Tibial artery (tissue), 4 donors: ENCODE measurements at places on chromosomes 12 and 14.

- peaks cover 11% of the 10 kb centered on the region for H3K4me1 ChIP-seq
- peaks cover 4% of the 10 kb centered on the region for H3K36me3 ChIP-seq
- H3K4me3 ChIP-seq, result no peak within 1 kb of the TSS
- no peak for DNase-seq
- H3K27me3 ChIP-seq, result no peaks in the 10 kb centered on the region
Measured at GRCh38 chr12:9669534-9669933, at the start of gene CLEC2D. Gene CLEC2D (plus strand): TSS chr12:9669713. CDS start chr12:9669735, 22 bp downstream.

DNA sequence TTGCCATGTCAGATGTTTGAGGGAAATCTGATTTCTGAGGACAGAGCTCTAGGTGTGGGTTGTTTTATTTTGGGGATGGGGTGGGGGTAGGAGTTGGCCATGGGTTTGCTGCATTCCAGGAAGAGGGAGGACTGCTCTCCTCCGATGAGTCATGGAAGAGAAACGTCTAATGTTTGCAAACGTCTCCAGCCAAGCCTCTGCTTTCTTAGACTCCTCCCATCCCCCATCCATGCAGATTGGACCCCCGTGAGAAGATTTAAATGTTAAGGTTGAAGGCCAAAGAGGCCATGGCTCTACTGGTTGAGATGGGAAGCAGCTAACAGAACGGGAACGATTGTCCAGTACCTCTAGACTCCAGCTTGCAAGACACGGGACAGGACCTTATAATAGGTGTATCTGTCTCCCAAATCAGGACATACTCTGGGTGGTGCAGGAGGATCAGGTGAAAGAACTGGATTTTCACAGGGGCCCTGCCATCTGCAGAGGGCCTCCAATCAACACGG is 11.4 kb upstream of the ATP2A2 start:
- no peaks in the 10 kb centered on the region for H3K36me3 ChIP-seq
- peaks cover 44% of the 10 kb centered on the region for H3K4me1 ChIP-seq
- no peaks in the 10 kb centered on the region for H3K27me3 ChIP-seq
- peak overlapping the region; percentile 76 for H3K27ac ChIP-seq
- no peak for DNase-seq

DNA sequence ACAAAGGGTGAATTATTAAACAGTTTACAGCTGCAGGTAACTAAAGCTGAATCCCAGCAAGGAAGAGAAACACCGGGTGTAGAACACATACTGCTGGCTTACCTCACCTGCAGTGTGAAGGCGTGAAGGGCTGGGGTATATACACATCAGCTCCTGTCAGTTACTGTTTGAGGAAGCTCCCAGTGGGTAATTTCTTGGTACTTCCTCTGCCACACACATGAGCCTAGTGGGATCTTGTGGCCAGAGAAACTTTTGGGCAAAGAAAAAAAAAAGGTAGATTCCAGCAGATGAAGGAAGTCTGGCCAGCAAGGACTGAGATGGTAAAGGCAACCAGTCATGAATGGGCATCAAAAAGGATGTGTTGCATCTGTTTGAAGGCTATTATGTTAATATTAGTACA is 14.0 kb upstream of the GPR33 start:
- DNase-seq, result no peak
- no peaks in the 10 kb centered on the region for H3K27me3 ChIP-seq
- no peak overlapping the region for H3K4me3 ChIP-seq
- H3K27ac ChIP-seq, result no peak overlapping the region

DNA sequence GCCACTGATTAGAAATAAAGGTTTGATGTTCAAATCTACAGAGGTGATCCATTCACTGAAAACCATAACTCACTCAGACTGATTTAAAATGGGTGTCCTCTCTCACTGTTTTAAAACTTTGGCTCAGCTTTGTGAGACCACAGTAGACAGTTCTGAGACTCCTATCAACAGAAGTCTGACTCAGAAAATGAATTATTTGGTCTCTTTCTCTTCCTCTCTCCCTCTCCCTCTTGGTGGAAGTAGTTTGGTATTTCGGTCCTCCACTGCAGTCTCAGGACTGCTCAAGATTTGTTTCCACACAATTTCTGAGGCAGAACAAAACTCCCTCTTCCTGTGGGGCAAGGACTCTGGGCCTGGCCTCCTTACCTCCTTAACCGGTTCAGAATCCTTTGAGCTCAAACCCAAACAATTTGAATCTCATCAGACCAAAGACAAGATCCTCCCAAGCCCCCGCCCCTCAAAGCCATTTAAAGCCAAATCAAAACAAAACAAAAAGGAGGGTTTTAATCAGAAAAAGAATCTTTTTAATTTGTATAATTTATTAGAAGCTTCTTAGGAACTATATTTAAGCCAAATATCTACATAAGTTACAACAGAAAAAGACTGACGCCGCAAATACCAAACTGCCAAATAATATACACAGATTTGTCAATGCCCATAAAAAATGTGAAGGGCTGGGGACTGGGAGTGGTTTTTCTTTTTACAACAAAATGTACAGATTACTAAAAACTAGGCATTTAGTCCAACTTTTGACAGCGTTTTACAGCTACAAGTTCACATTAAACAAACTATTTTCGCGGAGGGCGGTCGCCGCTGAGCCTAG is 3.9 kb downstream of the NKX2-1 start:
- H3K36me3 ChIP-seq, result no peaks in the 10 kb centered on the region
- peaks cover 85% of the 10 kb centered on the region for H3K27me3 ChIP-seq
- H3K4me1 ChIP-seq, result peaks cover 41% of the 10 kb centered on the region
- H3K27ac ChIP-seq, result no peak overlapping the region
- DNase-seq, result no peak

- H3K27ac ChIP-seq, result no peak overlapping the region
- no peaks in the 10 kb centered on the region for H3K36me3 ChIP-seq
- no peaks in the 10 kb centered on the region for H3K27me3 ChIP-seq
- DNase-seq, result peak; percentile 44
Measured at GRCh38 chr14:69013943-69014782, 35.1 kb upstream of the ACTN1 start.

- peaks cover 100% of the 10 kb centered on the region for H3K36me3 ChIP-seq
- H3K4me1 ChIP-seq, result no peaks in the 10 kb centered on the region
- no peaks in the 10 kb centered on the region for H3K27me3 ChIP-seq
- DNase-seq, result no peak
Measured at GRCh38 chr12:132638541-132639408, 20.2 kb downstream of the P2RX2 start.

- DNase-seq, result no peak
- no peaks in the 10 kb centered on the region for H3K27me3 ChIP-seq
Measured at GRCh38 chr14:42241101-42241500, 634.4 kb downstream of the LRFN5 start.

- no peak for DNase-seq
- no peak overlapping the region for H3K27ac ChIP-seq
- H3K27me3 ChIP-seq, result no peaks in the 10 kb centered on the region
- H3K36me3 ChIP-seq, result no peaks in the 10 kb centered on the region
- no peaks in the 10 kb centered on the region for H3K4me1 ChIP-seq
- no peak overlapping the region for H3K4me3 ChIP-seq
Measured at GRCh38 chr12:16399101-16399500, 51.7 kb downstream of the MGST1 start.

- peaks cover 27% of the 10 kb centered on the region for H3K4me1 ChIP-seq
- no peaks in the 10 kb centered on the region for H3K36me3 ChIP-seq
- peak overlapping the region; percentile 76 for H3K27ac ChIP-seq
- H3K27me3 ChIP-seq, result no peaks in the 10 kb centered on the region
- H3K4me3 ChIP-seq, result no peak overlapping the region
- no peak for DNase-seq
Measured at GRCh38 chr12:46609273-46609623, 216.5 kb downstream of the SLC38A4 start.

- H3K4me1 ChIP-seq, result peaks cover 24% of the 10 kb centered on the region
- no peak for DNase-seq
- H3K27me3 ChIP-seq, result peaks cover 64% of the 10 kb centered on the region
- no peak overlapping the region for H3K27ac ChIP-seq
Measured at GRCh38 chr12:109718390-109718789, 4.8 kb downstream of the FAM222A start.

- H3K4me1 ChIP-seq, result no peaks in the 10 kb centered on the region
- no peak overlapping the region for H3K27ac ChIP-seq
- peaks cover 3% of the 10 kb centered on the region for H3K27me3 ChIP-seq
Measured at GRCh38 chr12:115491511-115492250, 785.8 kb downstream of the MED13L start.

DNA sequence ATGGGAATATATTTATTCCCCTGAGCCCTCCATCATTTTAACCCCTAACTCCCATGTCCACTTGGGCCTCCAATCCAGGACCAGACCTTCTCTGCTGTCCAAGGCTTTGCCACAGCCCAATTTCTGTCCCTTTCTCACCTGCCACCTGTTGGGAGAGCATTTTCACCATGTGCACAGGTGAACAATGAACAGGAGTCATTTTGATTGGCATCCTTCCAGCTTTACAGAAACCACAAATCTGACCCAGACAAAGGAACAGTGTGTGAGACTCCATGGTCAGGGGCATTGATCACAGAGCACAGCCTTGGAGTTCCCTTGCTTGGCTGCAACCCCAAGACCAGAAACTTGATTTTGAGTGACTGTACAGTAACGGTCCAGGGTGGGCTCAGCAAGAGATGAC is 91.9 kb downstream of the CRACR2A start:
- H3K36me3 ChIP-seq, result peaks cover 2% of the 10 kb centered on the region
- H3K4me3 ChIP-seq, result no peak overlapping the region
- H3K27ac ChIP-seq, result no peak overlapping the region
- H3K4me1 ChIP-seq, result no peaks in the 10 kb centered on the region

DNA sequence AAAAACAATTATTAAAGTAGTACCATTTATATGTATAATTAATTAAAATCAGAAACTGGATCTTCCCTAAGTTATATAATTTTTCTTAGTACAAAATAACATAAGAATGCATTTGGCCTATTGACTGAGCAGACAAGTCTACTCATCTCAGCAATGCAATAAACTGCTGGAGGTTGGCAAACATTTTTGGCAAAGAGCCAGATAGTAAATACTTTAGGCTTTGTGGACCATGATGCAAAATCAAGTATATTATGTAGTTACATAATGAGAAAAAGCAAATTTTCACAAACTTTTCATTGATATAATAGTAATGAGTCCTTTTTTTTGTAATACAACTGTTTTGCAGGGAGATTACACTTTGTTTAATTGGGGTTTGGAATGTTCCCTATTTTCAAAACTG is 30.9 kb downstream of the ERGIC2 start:
- no peaks in the 10 kb centered on the region for H3K4me1 ChIP-seq
- H3K27ac ChIP-seq, result no peak overlapping the region
- H3K4me3 ChIP-seq, result no peak overlapping the region
- no peak for DNase-seq
- H3K27me3 ChIP-seq, result no peaks in the 10 kb centered on the region
- peaks cover 29% of the 10 kb centered on the region for H3K36me3 ChIP-seq

DNA sequence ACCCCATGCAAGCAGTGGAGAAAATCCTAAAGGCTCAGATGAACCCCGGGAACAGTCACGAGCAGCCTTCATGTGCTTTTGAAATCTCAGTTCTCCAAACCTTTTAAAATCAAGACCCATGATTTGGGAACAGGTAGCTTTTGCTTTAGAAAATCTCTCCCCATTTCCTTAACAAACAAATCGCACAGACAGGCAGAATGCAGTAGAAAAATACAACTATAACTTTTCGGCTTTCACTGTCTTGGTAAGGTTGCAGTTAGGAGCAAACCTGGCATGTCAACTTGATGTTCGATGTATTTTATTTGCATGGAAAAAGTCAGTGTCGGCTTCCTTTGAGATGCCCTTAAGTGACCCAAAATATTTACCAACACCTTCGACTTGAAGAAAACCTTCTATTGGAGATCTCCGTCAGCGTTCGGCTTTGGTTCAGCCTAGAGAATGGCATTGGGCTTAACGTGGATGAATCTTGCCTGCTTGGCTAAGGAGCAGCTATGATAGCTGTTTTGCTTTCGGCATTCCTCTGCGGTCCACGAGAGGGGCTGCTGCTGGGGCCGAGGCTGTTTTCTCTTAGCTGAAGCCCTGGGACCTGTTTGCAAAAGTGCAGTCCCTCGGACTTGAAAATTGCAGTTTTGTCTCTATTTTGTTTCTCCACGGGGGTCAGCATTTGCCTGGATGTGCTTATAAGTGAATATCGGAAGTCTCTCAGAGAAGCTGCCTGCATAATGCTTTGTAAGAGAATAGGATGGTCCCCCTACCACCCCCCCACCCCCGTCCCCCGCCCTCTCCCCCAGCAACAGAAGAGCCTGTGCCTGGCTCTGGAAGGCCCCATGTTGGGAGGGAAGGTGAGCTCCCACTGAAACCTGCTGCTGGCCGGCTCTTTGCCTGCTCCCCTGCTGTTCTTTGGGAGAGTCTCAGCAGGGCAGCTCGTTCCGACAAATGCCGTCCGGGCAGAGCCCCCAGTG is 122.8 kb downstream of the AACS start:
- no peak for DNase-seq
- H3K4me3 ChIP-seq, result no peak overlapping the region
- H3K27ac ChIP-seq, result no peak overlapping the region
- peaks cover 35% of the 10 kb centered on the region for H3K4me1 ChIP-seq
- no peaks in the 10 kb centered on the region for H3K27me3 ChIP-seq

- H3K27me3 ChIP-seq, result no peaks in the 10 kb centered on the region
- H3K4me1 ChIP-seq, result no peaks in the 10 kb centered on the region
- no peaks in the 10 kb centered on the region for H3K36me3 ChIP-seq
- DNase-seq, result no peak
- no peak overlapping the region for H3K4me3 ChIP-seq
Measured at GRCh38 chr14:44112774-44113460, 394.2 kb downstream of the FSCB start.

GRCh38 chr12:132731574-132731973 is 20.9 kb downstream of the PGAM5 start:
- no peak overlapping the region for H3K27ac ChIP-seq
- no peak overlapping the region for H3K4me3 ChIP-seq
- no peaks in the 10 kb centered on the region for H3K4me1 ChIP-seq
- H3K36me3 ChIP-seq, result peaks cover 90% of the 10 kb centered on the region
- no peak for DNase-seq
- H3K27me3 ChIP-seq, result no peaks in the 10 kb centered on the region

DNA sequence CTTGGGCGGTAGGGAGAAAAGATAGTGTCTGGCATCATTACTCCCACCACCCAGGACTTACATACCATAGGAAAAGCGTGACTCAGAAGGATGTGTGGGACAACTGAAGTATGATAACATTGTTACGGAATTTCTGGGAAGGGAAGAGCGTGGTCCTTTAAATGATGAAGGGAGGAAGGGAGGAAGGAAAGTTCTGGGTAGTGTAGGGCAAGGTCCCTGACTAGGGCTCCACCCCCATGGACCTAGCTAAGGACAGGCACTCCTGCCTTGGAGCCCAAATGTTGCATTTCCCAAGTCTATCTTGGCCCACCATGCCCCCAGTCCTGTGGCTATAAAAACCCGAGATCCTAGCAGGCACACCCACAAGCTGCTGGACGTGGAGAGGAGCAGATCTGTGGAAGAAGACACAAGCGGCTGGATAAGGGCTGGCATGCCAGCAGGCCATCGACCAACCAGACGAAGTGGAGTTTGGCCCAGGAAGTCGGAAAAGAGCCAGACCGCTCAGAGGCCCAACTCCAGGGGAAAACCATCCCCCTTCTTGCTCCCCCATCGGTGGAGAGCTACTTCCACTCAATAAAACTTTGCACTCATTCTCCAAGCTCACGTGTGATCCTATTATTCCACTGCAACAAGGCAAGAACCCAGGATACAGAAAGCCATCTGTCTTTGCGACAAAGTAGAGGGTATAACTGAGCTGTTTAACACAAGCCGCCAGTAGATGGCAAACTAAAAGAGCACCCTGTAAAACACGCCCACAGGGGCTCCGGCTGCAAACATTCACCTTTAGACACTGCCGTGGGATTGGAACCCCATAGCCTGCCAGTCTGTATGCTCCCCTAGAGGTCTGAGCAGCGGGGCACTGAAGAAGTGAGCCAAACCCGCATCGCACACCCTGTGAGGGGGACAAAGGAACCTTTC is 23.0 kb upstream of the RAB21 start:
- no peaks in the 10 kb centered on the region for H3K27me3 ChIP-seq
- no peak overlapping the region for H3K4me3 ChIP-seq
- H3K27ac ChIP-seq, result no peak overlapping the region
- no peaks in the 10 kb centered on the region for H3K36me3 ChIP-seq
- DNase-seq, result no peak
